Occipital lobe (tissue), 3 donors: ENCODE measurements at places on chromosomes 5 and 9.

GRCh38 chr5:159242656-159243055 lies 20.4 kb upstream of the UBLCP1 start:
- no peak for DNase-seq

- DNase-seq = no peak
Observed at GRCh38 chr5:135251093-135251492, 147.9 kb downstream of the MACROH2A1 start.

GRCh38 chr5:127216143-127216542 lies 74.5 kb upstream of the MEGF10 start:
- no peak for DNase-seq

DNA sequence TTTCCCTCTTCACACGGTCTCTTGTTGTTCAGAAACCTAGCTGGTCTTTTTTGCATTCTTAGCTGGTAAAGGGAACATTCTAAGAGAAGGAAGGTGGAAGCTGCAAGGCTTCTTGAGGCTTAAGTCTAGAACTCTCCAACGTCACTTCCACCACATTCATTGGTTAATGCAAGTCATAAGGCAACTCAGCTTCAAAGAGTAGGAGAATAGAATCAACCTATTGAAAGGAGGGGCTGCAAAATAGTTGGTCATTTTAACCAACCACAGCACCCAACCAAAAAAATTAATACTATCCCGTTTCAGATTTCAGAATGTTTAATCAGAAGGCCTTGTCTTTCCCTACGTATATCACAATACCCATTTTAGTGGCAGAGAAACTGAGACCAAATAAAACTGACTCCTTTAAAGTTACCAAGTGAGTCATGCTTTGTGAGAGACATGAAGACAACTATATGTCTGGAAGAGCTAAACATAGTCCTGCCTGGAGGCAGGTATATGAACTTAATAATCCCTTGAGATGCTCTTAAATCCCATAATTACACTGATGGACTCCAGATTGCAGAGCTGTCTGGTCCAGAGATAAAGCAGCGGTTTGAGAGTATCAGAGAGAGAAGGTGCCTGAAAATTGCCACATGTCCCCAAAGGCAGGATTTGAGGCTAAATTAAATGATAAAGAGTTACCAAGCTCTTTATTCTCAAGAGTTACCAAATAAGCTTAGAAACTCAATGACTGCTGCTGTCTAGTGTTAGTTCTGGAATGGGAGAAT lies 14.4 kb downstream of the DOCK8 start:
- DNase-seq = no peak

DNA sequence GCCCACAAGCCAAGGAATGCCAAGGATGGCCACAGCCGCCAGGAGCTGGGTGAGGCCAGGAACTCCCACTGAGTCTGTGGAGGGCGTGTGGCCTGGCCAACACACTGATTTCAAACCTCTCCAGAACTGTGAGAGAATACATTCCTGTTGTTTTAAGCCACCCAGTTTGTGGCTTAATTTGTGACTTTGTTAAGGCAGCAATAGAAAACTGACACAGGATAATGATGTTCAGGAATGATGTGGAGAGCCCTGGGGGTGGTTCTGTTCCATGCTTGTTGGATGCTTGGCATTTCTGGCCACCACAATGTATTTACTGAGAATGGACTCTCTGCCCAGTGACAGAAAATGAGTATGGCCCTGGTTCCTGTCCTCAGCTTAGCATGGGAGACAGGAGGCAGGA lies 82.8 kb downstream of the DAP start:
- no peak for DNase-seq

DNA sequence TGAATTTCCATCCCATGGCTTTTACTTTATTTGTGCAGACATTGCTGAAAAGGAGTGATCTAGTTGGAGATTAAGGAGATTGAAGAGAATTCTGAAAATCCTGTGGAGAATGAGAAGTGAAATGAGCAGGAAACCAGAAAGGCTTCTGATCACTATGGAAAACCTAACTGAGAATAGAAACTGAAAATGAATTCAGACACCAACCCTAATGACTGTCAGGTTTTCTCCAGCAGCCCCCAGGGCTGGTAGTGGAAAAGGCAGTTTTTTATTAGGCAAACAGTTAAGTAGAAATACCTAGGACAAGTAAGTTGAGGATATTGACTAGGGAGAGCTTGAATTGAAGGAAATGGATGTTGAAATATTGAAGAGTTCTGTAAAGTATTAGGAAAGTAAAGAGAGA lies 14.7 kb upstream of the ARRDC3 start:
- no peak for DNase-seq

- DNase-seq = no peak
Observed at GRCh38 chr9:77276799-77277198, 99.5 kb downstream of the VPS13A start.

DNA sequence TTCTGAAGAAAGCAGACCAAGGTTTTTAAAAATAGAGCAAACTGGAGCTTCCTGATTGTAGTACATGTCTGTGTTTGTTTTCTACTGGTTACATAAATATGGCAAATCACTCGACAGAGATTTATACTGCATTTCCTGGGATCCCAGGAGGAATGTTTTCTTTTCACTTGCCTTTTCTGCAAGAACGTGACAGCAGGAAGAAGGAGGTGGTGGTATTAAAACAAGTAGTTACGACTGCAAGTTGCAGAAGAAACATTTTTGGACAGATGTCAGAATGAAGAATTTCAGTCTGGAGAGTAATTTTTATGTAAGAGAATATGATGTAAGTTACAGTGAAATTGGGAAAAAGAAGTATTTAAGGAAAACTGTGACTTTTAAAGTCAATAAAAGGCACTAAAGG lies 253.7 kb upstream of the NFIL3 start:
- no peak for DNase-seq

- DNase-seq = no peak
Observed at GRCh38 chr5:113031104-113031503, 54.5 kb downstream of the DCP2 start.

GRCh38 chr5:1917830-1918487 lies 35.2 kb upstream of the IRX4 start:
- DNase-seq = no peak

DNA sequence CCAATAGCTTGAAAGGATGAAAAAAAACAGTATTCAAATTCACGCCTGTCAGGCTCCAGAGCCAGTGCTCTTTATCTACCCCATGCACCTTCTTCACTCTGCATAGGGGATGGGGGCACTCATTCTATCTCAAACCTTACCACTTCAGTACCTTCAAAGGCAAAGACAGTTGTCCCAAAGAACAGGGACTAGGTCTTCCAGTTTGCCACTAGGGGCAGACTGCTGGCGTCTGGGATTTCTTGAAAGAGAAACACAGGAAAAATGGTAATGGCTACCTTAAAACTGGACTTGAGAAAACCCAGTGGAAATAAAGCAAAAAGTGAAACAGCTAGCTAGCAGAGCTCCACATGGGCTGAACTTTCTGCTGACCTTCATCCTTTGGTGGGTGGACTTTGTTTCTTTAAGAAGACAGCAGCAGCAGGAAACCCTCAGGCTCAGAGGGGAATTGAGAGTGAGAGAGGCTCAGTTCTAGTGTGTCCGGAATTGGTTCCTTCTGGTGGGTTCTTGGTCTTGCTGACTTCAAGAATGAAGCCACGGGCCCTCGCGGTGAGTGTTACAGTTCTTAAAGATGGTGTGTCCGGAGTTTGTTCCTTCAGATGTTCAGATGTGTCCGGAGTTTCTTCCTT lies 41.0 kb upstream of the SLC36A1 start:
- no peak for DNase-seq

GRCh38 chr5:16926417-16926816 lies 9.7 kb downstream of the MYO10 start:
- DNase-seq = no peak

GRCh38 chr5:25419684-25420083 lies 774.9 kb upstream of the CDH10 start:
- no peak for DNase-seq

DNA sequence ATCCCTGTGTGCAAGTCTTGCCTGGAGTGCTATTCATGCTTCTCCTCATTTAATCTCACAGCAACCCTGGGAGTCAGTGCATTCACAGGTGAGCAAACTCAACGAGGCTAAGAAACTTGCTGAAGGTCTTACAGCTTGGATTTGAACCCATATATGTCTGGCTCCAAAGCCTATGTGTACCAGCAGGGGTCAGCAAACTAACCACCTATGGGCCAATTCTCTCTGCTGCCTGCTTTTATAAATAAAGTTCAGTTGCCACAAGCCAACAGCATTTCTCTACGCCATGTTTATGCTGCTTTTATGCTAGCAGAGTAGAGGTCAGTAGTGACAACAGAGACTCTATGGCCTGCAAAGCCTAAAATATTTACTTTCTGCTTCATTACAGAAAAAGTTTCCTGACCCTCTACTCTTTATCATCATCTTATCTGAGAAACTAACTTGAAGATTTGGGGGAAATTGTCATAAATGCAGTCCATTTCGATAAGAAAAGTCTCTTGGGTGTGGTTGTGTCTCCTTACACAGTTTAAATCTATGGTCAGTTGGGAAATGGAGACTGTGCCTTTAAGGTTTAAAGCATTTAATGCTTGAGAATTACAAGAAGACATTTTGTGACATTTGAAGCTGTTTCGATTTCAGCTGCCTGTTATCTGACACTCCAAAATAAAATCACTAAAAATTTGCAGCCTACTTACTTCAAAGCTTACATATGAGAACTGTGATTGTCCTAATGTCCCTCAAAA lies 137.7 kb downstream of the PRELID2 start:
- no peak for DNase-seq

- DNase-seq = no peak
Observed at GRCh38 chr9:109940561-109940960, 160.6 kb downstream of the PALM2AKAP2 start.

- DNase-seq = no peak
Observed at GRCh38 chr5:14063691-14064090, 79.5 kb upstream of the TRIO start.

DNA sequence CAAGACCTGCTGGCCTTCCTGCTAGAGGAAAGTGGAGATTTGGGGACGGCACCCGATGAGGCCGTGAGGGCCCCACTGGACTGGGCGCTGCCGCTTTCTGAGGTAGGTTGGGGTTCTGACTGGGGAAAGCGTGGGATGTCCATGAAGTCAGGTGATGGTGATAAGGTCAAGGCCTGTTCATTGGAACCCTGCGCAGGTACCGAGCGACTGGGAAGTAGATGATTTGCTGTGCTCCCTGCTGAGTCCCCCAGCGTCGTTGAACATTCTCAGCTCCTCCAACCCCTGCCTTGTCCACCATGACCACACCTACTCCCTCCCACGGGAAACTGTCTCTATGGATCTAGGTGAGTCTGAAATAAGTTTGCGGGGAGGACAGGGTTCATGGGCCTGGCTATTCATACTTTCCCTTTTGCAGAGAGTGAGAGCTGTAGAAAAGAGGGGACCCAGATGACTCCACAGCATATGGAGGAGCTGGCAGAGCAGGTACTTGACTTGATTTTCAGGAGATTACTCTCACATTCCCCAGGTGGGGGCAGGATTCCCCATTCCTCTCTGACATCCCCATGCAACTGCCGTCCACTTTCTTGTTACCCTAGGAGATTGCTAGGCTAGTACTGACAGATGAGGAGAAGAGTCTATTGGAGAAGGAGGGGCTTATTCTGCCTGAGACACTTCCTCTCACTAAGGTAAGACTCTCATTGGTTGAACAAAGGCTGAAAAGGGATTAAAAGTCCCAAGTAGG lies 505 bp downstream of the CREB3 start:
- DNase-seq = no peak

- DNase-seq = no peak
Observed at GRCh38 chr9:77616191-77616590, 31.9 kb downstream of the GNA14 start.

- peak; percentile 39 for DNase-seq
Observed at GRCh38 chr5:133612249-133612860, at the start of gene FSTL4. Gene FSTL4, minus strand, starts transcription at chr5:133612541.

DNA sequence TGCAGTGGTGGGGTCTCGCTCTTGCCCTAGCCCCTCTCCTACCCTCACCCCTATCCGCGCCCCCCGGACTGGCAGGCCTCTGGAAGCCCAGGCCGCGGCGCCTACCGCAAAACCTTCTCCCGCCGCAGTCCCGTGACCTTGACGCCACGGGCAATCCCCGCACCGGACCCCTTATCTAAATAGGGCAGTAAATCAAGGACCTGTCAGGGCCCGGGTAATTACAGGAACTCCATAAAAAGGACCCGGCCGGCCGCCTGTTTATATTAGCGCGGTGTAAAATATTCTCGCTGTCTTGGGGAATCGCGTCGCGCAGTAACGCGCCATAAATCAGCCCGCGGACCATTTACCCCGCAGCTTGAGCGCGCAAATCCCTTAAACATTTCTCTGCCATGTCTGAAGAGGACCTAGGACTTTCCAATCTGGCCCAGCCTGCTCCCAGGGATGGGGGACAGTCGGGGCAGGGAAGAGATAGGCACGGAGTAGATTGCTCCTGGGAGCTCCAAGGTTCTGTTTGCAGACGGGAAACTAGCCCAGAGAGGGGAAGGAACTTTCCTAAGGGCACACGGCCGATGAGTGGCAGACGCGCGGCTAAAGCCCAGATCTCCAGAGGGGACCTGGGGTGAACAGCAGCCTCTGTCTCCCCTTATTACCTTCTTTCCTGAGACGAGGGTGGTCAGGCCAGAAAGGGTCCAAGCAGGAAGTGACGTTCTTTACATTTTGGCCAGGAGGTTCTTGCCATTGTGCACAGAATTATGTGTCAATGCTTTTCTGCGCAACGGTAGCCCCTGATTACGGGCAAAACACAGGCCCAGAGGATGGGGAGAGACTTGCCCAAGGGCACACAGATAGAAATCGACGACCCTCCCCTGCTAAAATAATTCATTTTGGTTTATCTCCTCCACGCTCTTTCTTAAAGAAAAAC lies 4.8 kb upstream of the HAND1 start:
- no peak for DNase-seq

- DNase-seq = no peak
Observed at GRCh38 chr5:160359816-160360215, 10.6 kb downstream of the C1QTNF2 start.

GRCh38 chr9:79220251-79220650 lies 351.5 kb upstream of the TLE4 start:
- no peak for DNase-seq

GRCh38 chr9:74001382-74001781 lies 495.8 kb upstream of the RORB start:
- no peak for DNase-seq

DNA sequence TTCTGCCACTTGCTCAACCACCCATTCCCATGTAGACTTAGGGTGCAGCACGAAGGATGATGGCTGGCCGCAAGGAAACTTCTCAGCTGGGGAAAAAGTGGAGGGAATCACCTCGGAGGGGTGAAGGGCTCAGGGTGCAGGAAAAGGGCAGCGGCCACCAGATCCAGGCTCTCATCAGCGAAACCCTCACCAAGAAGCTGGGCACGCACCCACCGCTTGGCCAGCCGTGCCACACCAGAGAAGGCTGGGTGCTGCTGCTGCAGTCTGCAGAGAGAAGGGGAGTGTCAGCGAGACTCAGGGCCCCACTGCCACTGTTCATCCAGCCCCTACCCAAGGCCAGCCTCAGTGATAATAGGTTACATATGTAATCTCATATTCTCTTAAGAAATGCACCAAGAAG lies 8.6 kb downstream of the NOL6 start:
- no peak for DNase-seq

GRCh38 chr5:132425009-132425937 lies 55.8 kb downstream of the SLC22A5 start:
- DNase-seq = no peak
